HT1080 (cell line): ENCODE measurements at places on chromosomes 4 and X. TPM values are rescaled to one million over a fixed set of nuclear protein-coding genes. Genes with fewer than 3 reads are reported as not detected.

GRCh38 chrX:16392597-16392996, 225.3 kb downstream of the MAGEB17 start:
- no peak for DNase-seq

- no peak for DNase-seq
Measured at GRCh38 chr4:4869731-4870571, 10.5 kb downstream of the MSX1 start.

DNA sequence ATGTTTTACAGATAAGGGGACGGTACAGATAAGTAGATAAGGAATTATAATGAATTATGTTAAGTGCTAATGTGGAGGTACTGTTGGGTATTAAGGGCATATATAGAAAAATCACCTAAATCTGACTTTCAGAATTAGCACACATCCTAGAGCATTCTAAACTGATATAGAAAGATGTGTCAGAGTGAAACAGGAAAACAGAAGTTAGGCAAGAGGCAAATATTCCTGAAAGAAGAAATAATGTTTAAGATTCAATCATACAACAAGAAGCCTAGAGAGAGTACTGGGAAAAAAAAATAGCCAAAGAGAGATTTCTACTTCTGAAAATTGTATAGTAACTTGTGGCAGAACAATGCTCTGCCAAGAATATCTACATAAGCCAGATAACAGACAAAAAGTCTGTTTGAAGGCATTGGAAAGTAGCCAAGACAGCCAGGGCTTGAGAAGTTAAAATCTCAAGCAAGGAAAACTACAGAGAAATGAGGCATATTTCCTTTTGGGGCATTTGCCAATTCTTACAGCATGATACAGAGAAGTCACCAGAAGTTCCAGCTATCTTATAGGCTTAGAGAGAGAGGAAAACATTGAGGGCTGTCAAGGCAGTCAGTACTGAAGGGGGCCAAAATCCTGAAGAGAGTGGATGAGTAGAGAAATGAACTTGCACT, 646.0 kb downstream of the RPA4 start:
- peak; percentile 45 for DNase-seq

GRCh38 chr4:86706923-86707597, 112.9 kb downstream of the PTPN13 start:
- no peak for DNase-seq

DNA sequence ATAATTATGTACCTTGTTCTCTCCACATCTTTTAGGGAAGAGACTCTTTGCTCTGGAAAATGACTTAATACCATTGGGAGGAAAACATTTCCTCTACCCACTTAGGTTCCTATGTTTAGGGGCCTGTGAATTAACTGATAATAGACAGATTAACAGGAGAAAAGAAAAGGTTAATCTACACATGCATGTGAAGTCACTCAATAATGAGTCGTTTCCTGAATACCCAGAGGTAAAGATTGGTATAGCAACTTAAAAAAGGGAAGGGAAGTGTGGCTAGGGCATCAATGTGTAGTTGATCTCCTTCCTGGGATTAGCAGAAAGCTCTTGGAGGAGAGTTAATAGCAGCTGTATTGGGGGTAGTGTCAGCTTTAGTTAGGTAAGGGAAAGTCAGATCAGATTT, 419.5 kb upstream of the ATOH1 start:
- peak; percentile 23 for DNase-seq

The PDZD4 gene
- total RNA-seq = 0.13 and 0.16 TPM in 2 replicates

The GSX2 gene
- total RNA-seq = not detected in 2 replicates

The RTL9 gene
- total RNA-seq = 0.20 and 0.26 TPM in 2 replicates

DNA sequence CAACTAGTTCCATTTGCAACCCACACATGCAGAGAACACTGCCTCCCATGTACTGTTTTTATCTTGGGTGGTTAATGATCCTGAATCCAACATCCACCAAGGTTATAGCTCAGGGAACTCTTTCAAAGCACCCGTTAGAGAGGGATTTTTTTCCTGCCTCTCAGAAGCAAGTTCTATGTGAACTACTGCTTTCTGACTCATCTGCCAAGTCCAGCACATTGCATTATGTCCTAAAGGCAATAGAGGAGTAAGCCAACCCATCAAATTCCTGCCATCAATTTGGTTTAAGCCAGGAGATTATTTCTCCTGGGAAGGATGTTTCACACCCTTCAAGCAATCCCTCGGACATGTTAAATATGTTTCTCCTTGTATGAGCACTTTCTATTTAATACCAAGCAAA, 334.5 kb downstream of the GASK1B start:
- DNase-seq = no peak

DNA sequence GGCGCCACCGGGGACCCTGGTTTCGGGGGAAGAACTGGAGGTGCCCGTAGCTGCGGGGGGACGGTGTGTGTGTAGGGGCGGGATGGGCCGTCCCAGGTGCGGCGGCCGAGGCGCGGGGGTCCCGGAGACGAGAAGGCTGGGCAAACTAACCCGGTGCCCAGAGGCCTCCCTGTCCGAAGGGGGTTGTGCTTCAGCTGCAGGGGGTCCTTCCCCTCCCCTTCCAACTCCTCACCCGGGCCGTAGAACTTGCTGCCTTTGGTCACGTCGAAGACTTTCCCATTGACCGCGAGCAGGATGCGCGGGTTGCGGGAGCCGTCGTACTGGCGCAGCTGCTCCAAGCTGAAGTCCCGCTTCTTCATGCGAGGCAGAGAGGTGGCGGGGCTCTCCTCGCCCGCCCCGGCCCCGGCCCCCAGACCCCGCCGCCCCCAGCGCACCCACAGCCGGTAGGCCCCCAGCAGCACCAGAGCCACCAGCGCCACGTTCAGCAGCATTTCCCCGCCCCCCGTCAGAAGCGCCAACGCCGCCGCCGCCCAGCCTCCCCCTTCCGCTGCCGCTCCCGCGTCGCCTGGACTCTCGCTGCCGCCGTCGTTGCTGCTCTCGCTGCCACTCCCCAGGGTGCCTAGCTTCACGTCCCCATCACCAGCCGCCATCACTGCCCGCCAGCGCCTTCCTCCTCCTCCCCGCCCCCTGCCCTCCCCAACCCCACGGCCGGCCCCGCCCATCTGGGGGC, at the start of gene PGRMC2:
Gene PGRMC2 (minus strand): TSS at position 673 of the 730 bp plus-strand sequence. CDS start 23 bp downstream, at position 650.
- no peak for DNase-seq

GRCh38 chr4:33649471-33649870, 2594.8 kb downstream of the ARAP2 start:
- DNase-seq = no peak

DNA sequence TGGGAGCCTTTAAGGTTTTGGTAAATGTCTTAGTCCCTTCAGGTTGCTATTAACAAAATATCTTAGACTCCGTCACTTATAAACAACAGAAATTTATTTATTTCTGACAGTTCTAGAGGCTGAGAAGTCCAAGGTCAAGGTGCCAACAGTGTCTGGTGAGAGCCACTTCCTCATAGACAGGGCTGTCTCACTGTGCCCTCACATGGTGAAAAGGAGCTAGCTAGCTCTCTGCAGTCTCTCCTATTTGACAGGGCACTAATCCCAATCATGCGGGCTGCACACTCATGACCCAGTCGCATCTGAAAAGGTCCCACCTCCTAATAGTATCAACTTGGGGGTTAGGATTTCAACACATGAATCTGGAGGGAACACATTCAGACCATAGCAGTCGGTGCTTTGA, 63.4 kb upstream of the KLF3 start:
- DNase-seq = no peak

GRCh38 chrX:13102636-13103035, 58.2 kb upstream of the FAM9C start:
- DNase-seq = no peak

- DNase-seq = no peak
Measured at GRCh38 chrX:4741024-4741423, 1027.6 kb upstream of the PRKX start.

- DNase-seq = no peak
Measured at GRCh38 chr4:76872556-76872955, 25.4 kb downstream of the SOWAHB start.

The SMIM20 gene
- 44.5 and 53.5 TPM in 2 replicates for total RNA-seq
